ENCODE measurements at places on chromosomes 11 and 22. TPM values are rescaled to one million over a fixed set of nuclear protein-coding genes. Genes with fewer than 3 reads are reported as not detected.

DNA sequence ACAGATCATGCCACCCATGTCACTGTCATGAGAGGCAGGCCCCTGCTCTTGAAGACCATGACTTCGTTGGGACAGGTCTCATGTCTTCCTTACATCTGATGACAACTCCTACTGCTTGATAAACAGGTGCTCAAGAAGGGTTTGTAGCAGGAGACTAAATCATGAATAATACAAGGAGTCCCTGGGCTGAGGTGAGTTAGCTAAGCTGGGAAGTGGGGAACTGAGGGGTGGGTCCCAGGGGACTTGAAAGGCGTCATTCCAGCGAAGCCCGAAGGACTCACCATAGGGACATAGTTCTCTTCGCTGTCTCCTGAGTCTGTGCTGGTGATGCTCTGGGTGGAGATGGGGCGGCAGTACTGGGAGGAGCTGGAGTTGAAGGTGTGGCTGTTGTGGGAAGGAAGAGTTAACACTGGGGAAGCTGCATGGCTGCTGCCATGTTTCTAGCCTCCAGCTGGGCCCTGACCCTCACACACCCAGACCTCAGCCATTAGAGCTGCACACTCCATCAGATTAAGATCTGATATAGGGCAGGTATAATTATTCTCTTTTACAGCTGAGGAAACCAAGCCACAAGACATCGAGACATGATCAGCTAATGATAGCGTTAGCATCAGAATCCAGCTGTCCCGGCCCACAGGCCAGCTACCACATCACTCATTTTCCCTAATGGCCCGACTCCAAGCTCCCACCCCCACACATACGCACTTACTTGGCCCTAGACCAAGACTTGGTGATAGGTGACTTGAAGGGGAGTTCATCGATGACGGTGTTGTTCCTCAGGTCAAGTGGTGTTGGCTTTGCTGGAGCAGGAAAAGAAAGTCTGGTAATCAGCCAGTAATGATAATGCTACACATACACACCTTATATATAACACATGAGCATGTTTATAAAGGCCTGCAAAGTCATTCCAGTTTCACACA is 32.9 kb downstream of the USP35 start:
- DNase-seq: no peak

DNA sequence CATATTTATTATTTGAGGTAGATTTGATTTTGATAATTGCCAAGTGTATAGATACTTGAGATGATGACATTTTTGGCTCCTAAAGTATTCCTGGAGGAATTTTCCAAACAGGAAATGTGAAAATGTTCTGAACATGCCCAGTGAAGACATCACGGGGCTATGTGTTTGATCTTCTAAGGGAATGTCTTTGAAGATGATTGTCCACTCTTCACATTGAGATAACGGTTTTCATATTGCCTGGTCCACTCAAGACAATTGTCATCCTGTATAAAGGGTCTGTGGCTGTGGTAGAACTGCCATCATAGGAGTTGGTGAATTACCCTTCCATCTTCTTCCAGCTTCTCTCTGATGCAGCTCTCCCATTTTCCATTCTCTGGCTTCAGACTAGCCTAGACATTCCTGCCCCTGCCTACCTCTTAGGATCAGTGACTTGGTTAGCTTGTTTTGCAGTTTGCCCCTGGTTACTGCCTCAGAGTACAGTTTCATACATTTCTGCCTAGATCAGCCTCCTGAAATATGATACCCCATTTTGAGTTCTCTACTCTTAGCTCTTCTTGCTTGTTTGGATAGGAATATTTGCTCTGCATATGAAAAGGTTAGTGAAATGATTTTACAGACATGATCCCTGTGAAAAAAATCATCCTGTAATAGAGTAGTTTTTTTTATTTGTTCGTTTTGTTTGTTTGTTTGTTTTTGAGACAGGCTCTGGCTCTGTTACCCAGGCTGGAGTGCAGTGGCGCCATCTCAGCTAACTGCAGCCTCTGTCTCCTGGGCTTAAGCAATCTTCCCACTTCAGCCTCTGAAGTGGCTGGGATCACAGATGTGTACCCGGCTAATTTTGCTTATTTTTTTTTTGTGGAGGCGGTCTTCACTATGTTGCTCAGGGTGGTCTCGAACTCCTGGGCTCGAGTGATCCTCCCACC is 111.4 kb upstream of the SORL1-AS1 start:
- DNase-seq: no peak

DNA sequence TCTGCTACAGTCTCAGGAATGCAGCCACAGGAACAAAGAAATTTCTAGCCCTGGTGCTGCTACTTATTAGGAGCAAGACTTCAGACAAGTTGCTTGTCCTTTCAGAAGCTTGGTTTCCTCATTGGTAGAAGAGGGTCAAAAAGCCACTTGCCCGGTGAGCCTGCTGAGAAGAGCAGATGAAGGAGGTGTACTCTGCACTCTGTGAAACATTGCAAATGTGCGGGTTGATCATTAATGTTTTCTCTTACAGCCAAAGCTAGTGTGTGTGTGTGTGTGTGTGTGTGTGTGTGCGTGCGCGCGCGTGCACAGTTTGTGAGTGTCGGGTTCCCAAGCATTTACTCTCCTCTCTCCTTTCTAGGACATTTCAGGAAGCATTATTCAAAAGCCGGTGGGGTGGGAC is 86.3 kb upstream of the NNMT start:
- no peak for DNase-seq

DNA sequence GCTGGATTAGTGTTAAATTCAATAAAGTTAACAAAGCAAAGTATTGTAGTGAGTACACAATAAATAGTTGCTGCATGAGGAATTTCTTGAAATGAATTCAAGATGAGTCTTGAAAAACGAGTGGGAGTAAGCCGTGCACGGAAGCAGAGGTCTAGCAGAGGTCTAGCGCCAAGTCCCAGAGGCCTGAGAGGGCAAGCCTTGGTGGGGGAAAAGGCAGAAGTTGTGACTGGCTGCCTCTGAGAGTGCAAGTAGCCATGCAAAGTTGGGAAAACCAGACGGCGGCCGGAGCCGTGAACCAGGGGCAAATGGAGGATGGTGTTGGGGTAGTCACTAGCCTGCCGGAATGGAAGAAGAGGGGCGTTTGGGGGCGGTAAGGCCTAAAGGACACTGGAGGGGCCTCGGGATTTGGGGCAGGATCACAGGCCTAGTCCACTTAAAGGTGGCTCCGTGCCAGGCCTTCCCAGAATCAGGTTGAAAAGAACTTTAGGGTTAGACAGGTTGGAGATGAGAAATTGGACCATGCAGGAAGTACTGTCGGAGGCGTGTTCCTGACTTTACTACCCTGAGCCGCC is 379 bp upstream of the SLC3A2 start:
- DNase-seq: peak; percentile 73

GRCh38 chr11:12001186-12001585 is 7.2 kb downstream of the DKK3 start:
- DNase-seq: no peak

DNA sequence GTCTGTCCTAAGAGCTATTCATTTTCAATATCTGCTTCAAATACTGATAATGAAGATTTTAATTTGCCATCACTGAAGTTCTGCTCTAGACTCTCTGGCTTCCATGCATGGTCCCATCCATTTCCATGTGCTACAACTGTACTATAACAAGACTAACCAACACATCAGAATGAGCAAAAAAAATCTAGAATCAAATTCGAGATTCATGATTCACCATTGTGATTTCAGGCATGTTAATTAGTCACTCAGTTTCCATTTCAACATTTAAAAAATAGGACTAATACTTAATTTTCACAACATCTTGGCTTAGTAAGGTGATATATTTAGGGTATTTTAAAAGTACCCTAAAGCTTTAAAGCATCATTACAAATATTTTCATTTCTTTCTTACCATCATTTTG is 22.8 kb downstream of the PICALM start:
- DNase-seq: no peak

- DNase-seq: peak; percentile 67
Measured at GRCh38 chr11:33942954-33943353, 51.1 kb upstream of the LMO2 start.

- no peak for DNase-seq
Measured at GRCh38 chr22:31344256-31344577, 1.9 kb downstream of the PATZ1 start.

DNA sequence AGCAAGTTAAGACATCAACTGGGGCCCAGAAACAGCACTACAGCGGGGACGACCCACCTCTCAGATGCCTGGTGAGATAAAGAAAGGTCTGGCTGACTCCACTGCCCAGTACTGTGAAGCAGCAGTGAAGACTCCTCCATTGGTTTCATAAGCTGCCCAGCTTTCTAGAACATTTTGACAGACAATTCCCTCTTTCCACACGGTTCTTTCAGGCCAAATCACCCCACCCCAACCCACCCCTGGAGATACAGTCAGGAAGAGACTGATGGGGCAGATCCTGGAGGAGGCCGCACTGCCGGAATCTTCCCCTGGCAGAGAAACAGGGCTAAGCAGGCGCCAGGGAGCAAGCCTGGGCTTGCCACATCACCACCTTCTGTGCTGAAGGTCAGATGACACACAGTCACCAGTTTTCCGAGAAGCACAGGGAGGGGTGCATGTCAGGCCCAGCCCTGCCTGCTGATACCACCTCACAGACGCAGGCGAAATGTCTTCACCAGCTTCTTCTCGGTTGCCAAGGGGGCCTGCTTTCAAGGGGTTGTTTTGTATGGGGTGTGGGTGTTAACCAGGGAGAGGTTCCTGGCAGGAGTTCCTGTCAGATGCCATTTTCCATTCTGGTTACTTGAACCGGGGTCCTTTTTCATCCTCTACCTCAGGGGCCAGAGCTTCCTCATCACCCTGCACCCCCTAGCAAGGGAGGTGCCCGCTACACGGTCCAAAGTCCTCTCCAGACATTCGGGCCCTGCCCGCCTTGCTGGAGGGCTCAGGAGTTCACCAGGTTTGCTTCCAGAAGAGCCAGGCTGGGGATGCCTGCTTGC is 1.4 kb upstream of the NEAT1 start:
- peak; percentile 95 for DNase-seq

GRCh38 chr22:23180301-23180892 is at the start of gene BCR:
Gene BCR (plus strand): TSS chr22:23180509. CDS start chr22:23180961, 452 bp downstream.
- peak; percentile 87 for DNase-seq

- DNase-seq: no peak
Measured at GRCh38 chr11:126233391-126233790, 21.8 kb downstream of the FAM118B start.

CD44 gene
- total RNA-seq: 19.9 TPM

OR10D3 gene
- not detected for total RNA-seq

C11orf87 gene
- total RNA-seq: not detected

ZNF70 gene
- 3.2 TPM for total RNA-seq

C11orf42 gene
- not detected for total RNA-seq

APOL6 gene
- 6.6 TPM for total RNA-seq

PELI3 gene
- total RNA-seq: 8.4 TPM

GRAP2 gene
- 3.5 TPM for total RNA-seq
